NCI-H2081 (cell line): ENCODE measurements at places on chromosomes 1 and 21.

- DNase-seq = no peak
Measured at GRCh38 chr1:87388411-87388810, 59.7 kb downstream of the LMO4 start.

DNA sequence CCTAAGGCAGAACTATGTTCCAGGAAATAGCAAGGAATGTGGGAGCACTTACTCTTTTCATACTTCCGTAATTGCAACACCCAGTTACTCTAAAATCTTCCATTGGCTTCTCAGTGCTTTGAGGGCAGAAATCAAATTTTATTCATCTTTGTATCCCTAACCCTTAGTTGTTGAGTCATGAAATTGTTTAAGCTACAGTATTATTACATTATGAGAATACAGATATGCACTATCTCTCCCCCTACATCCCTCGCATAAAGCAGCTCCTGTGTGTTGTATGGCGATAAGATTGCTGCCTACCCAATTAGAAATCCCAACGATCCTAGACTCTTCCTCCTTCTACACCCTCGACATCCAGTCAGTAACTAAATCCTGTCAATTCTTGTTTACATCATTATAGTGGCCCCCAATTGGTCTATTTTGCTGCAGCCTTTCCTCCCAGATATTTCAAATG, 2.6 kb downstream of the AIDA start:
- no peak for DNase-seq

GRCh38 chr1:111505641-111506119, 2.2 kb upstream of the ADORA3 start:
- DNase-seq = no peak

GRCh38 chr1:46193984-46194570, 4.2 kb downstream of the POMGNT1 start:
- DNase-seq = no peak

DNA sequence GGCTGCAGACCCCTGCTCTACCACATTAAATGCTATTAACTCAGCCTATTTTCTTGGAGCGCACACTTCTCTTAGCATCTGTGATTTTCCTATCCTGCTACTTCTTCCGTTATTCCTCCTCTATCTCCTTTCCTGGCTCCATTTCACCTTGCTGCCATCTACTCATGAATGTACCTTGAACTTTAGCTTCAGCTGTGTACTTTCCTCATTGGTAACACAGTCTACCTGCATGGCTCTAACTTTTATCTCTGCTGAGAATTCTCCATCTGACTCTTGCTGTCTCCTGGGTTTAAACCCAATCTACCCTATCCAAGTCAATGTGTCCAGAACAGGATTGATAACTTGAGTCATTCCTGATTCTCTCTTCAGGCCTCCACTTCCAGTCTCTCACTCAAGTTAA, 67.6 kb upstream of the MCOLN3 start:
- no peak for DNase-seq

GRCh38 chr1:153217212-153217611, at the start of gene PRR9:
PRR9 (plus strand) TSS chr1:153217584; CDS start chr1:153218145, 561 bp downstream.
- no peak for DNase-seq

GRCh38 chr1:41609166-41609883, 124.8 kb upstream of the EDN2 start:
- no peak for DNase-seq

- DNase-seq = no peak
Measured at GRCh38 chr1:234770924-234771540, 161.1 kb upstream of the IRF2BP2 start.

GRCh38 chr21:38139380-38140168, 117.2 kb upstream of the KCNJ15 start:
- DNase-seq = no peak

- DNase-seq = no peak
Measured at GRCh38 chr1:121413821-121414220, 229.0 kb downstream of the SRGAP2C start.

DNA sequence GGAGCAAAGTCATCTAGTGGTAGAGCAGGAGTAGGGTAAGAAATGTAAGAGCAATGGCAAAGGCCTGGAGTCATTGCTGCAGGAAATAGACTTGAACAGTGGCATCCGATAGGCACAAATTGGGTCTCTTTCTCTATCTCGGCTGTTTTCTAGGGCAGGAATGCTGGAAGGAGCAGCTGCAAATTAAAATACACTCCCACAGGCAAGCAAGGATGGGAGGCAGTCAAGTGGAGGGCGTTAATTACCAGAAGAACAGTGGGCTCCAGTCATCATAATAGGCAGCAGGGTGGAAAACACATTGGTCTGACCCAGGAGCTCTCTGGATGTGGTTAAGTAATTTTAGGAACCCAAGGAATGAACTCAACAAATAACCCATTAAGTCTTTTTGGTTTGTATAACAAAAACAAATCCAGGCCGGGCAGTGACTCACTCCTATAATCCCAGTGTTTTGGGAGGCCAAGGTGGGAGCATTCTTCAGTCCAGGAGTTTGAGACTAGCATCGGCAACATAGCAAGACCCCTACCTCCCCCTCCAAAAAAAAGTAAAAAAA, 7.8 kb upstream of the TDRD5 start:
- DNase-seq = no peak

- no peak for DNase-seq
Measured at GRCh38 chr1:24092979-24093378, 19.0 kb downstream of the MYOM3 start.

DNA sequence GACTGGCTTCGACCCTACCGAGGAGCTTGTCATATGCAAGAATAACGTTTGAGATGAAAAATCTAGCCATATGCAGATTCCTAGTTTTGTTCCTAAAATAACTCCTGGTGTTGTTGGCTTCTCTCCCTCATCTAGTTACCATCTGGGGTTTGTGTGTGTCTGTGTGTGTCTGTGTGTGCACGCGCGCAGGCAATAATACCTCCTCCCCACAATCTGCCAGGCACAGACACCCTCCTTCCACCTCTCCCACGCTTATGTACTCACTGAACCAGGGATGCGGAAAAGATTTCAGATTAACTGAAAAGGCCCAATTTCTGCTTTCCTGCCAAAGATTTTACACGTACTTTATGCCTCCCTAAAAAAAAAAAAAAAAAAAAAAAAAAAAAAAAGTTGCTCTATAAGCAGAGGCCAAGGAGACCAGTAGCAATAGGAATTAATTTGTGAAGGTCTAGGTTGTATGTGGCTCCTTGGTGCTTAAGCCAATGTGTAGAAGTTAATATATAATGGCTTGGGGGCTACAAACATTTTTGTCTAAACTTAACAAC, 452.7 kb downstream of the NUF2 start:
- no peak for DNase-seq

GRCh38 chr21:36917471-36918158, 48.9 kb downstream of the HLCS start:
- DNase-seq = peak; percentile 1

- no peak for DNase-seq
Measured at GRCh38 chr1:33931111-33931475, 67.2 kb downstream of the HMGB4 start.

- no peak for DNase-seq
Measured at GRCh38 chr1:162632217-162632666, at the start of gene DDR2. DDR2 (plus strand) TSS chr1:162632464; CDS start chr1:162719064, 86,600 bp downstream.

DNA sequence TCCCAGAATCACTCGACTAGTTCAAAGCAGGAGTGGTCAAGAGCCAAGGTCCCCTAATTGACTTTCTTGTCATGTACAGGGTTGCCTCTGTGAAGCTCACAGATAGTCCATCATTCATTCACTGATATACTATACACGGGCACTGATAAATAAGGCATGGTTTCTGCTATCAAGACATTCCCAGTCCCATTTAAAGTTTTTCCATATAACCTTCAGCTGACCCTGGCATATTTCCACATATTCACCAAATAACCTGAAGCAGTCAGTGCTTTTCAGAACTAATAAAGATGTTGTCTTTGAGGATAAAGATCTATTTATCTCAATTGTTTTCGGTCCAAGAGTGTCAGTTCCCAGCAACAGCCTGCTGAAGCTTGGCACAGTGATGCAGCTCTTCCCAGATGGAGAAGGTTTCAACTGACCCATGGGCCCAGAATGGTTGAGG, 173.4 kb downstream of the ZZZ3 start:
- DNase-seq = no peak

DNA sequence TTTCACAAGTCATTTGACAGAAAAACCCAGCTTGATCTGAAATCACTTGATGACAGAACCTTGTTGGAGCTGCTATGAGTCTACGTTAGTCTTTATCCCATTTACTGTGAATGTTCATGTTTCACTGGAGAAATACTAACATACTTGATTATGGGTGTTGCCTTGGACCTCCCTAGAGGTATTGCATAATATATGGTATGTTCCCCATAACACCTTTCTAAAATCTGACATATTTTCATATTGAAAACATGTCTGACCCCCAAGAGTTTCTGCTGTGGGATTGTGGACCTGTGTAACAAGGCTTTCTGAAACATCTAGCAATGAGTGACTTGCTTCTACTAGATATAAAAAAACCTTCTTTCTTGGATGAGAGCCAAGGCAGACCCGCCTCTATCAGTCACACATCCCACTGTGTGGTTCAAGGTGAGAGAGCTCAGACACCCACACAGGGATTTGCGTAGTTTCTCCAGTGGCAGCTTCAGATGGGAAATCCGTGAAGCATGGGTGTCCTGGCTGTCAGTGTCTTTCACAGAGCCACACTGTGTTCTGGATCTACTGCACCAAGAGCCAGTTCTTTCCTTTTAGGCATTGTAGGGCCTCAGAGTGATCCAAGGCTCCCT, 4.6 kb downstream of the NENF start:
- peak; percentile 30 for DNase-seq

DNA sequence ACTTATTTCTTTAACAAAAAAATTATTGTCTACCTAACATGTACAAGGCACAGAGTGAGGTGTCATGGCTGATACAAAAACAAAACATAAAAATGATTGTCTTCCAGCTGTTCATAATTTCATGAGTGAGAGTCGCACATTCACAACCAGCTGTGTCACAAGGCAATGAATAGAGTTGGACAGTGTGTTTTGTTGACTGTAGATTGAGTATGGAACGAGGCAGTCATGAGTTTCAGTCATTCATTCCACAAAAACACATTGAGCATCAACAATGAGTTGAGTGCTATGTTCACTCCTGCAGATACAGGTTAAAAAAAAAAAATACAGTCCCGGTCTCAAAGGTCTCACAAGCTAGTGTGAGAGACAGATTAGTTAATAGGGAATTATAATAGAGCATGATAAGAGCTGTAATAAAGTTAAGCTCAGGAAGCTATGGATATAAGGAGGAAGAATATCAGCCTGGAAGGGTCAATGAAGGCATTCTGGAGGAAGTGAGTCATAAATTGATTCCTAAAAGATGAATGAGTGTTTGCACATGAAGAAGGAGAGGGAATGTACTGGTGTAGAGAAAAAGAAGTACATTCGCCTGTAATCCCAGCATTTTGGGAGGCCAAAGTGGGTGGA, 47.8 kb upstream of the ARHGAP29 start:
- no peak for DNase-seq

GRCh38 chr1:10033359-10033845, 644 bp downstream of the UBE4B start:
- peak; percentile 58 for DNase-seq

- no peak for DNase-seq
Measured at GRCh38 chr1:59173721-59174120, 123.2 kb upstream of the FGGY start.

DNA sequence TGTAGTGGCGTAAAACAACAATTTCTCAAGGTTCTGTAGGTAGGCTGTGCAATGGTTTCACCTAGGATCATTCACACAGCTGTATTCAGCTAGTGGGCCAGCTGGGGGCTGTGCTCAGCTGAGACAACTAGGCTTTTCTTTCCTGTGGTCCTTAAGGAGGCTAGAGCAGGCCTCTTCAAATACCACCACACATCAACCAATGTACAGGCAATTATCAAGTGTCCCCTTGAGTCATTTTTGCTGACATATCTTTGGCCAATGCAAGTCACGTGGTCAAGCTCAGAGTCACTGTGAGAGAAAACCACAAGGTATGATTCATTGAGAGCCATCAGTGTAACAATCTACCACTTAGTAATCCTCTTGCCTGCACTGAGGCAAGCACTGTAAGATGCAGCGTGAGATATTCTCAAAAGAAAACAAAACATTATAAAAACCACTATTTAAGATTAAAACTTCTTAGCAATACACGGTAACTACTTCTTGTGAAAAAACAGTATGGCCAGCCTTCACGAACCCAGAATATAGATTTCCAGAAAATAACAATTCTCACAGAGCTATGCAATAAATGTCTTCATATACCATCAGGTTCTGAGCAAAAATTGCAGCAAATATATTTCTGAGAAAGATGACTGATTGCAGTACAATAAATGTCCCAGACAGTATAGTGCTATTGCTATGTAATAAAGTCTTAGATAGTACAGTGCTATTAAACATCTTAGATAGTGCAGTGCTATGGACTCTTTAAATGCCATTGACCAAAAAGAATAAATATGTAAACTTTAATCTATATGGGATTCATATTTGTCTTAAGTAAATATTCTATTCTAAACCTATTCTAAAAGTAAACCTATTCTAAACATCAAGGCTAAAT, 55.3 kb downstream of the NME7 start:
- DNase-seq = no peak

GRCh38 chr1:170290991-170291390, 145.2 kb downstream of the NTMT2 start:
- no peak for DNase-seq

- no peak for DNase-seq
Measured at GRCh38 chr1:197384471-197384870, 116.4 kb downstream of the CRB1 start.

GRCh38 chr1:205074513-205074912, 9.7 kb downstream of the TMEM81 start:
- DNase-seq = no peak

DNA sequence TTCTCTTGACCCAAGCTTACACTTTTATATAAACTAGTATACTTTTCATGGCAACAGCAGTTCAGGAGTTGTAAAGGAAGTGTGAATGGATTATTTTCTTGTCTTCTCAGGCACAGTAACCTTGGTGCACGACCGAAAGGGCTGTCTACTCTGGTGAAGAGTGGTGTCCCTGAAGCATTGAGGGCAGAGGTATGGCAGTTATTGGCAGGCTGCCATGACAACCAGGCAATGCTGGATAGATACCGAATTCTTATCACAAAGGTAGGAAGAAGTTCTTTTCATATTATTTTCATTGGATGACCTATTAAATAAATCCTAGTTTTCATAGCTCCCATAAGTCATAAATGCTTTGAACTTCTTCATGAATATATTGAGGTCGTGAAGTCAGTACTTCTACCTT, 53.9 kb upstream of the GPR52 start:
- no peak for DNase-seq

GRCh38 chr1:2098839-2099785, 48.9 kb downstream of the PRKCZ start:
- DNase-seq = no peak

- no peak for DNase-seq
Measured at GRCh38 chr21:16454399-16454798, 724.6 kb downstream of the USP25 start.

DNA sequence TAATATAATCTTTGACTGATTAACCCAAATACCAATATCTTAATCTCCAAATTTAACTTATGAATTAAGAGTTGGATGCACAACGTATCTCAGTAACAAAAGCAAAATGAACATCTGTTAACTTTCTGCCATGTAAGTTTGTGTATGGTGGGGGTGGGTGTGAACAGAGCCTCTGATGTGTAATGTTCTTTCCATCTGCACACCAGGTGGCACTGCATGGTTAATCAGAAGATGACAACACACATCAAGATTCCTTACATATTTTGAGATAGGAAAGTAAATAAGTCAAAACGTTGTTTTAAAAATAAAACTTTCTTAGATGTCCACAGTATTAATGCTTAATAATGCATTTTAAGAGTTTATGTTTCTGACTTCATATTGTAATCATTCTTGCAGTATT, 251.9 kb downstream of the DPYD start:
- no peak for DNase-seq

GRCh38 chr1:5239911-5240310, 585.5 kb downstream of the AJAP1 start:
- no peak for DNase-seq
